Adipocyte (in vitro differentiated cells): ENCODE measurements at places on chromosomes 1 and 21.

DNA sequence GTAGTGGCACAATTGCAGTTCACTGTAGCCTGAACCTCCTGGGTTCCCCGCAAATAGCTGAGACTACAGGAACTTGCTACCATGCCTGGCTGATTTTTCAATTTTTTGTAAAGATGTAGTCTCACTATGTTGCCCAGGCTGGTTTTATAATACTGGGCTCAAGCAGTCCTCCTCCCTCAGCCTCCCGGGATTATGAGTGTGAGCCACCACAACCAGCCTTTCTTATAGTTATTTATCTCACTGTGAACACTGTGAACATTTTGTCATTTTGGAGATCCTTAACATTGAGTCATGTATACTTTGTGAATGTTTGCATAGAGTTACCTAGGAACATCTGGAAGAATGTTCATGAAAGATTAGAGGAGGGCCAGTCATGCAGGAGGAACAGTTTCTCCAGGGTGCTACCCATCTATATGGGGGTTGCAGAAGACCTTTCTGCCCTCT lies 127.1 kb upstream of the CACYBP start:
- DNase-seq: peak; percentile 20

DNA sequence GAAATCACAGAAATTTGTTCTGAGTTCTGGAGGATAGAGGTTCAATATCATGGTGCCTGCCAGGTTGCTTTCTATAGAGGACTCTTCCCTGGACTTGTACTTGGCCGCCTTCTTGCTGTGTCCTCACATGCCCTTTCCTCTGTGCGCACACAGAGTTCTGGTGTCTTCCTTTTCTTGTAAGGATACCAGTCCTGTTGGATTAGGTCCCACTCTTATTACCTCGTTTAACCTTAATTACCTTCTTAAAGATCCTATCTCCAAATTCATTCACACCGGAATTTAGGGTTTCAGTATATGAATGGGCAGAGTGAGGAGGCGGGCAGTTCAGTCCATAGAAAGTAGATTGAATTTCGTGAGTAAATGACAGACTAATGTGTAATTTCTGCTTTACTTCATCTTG lies 413.9 kb downstream of the NCAM2 start:
- no peak for DNase-seq

GRCh38 chr1:236395230-236395946 lies 1.3 kb downstream of the EDARADD start:
- DNase-seq: peak; percentile 71

- no peak for DNase-seq
Measured at GRCh38 chr1:228314658-228315483, 91.8 kb downstream of the TRIM11 start.

- peak; percentile 36 for DNase-seq
Measured at GRCh38 chr1:213138892-213139291, 87.9 kb downstream of the RPS6KC1 start.

DNA sequence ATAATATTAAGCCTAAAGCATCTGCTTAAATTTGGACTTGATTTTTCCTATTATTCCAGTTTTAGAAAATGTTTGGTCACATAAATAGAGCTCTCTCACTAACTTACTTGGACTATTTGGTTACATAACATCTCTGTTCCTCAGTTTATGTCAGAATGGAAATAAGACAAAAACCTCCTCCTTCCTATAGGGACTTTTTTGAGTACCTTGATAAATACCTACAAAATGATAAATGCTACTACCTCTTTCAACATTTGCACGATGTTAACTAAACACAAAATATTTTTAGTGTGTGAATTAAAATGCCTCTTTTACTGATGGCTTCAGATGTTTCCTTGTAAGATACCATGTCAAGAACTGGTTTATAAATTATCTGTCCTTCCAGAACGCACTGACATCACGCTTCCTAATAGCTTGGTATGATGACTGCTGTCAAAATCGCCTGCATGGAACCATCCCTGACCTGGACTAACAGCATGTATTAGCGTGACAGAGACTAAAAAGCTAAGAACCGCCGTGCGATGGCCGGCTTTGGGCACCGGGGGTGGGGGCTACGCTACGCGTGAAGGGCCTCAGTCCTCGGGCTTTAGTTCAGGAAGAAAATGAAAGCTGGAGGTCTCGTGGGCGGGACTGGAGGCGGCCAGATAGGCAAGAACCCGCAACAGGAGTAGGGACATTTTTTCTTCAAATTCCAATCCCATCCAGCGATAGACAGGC lies 133.2 kb upstream of the BARHL2 start:
- DNase-seq: peak; percentile 47

GRCh38 chr1:214124281-214124805 lies 136.6 kb downstream of the PROX1 start:
- DNase-seq: no peak

DNA sequence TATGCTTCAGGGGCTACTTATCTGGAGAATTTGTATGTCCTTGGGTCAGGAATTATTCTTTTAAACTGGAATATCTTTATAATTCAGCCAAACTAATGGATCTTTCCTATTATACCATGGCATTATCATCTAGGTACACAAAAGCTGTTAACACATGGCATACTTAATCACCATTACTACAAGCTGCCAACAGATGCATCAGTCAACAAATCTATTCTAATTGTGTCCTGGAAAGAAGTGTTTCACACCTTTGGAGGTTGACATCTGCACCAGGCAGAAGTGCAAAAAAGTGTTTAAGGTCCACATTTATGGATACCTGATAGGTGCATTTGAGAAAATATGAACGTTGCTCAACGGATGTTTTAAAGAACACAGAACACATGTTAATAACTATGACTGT lies 470.2 kb upstream of the ADGRL2 start:
- no peak for DNase-seq

DNA sequence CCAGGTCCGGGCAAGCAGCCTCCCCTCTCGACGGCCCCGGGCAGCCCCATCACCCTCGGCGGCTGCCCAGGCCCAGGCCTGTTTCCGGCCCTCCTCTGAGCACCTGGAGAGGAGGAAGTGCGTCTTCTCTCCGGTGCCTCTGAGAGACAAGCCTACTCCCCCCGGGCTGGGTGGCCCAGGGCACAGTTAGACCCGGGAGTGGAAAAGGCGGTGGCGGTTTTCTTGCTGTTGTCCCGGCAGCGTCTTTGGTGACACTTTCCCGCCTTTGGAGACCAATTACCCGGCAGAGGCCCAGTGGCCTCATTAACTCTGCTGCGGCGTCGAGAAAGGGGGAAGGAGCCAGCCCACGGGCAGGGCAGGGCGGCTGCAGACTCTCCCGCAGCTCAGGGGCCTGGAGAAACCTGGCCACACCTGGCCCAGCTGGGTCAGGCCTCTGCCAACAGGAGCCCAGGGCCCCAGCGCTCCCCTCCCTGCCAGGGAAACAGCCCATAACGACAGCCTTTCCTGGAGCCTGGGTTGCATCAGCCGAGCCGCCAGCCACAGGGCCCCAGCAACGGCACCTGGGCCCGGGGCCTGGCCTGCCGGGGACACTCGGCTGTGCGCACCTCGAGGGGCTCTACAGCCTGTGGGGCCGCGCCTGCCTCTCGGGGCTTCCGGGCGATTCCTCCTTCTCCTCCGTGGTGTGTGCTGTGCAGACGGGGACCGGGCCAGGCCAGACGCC lies 28.4 kb upstream of the C1orf159 start:
- no peak for DNase-seq

GRCh38 chr21:38494703-38495102 lies 3.6 kb downstream of the ERG start:
- DNase-seq: peak; percentile 20

DNA sequence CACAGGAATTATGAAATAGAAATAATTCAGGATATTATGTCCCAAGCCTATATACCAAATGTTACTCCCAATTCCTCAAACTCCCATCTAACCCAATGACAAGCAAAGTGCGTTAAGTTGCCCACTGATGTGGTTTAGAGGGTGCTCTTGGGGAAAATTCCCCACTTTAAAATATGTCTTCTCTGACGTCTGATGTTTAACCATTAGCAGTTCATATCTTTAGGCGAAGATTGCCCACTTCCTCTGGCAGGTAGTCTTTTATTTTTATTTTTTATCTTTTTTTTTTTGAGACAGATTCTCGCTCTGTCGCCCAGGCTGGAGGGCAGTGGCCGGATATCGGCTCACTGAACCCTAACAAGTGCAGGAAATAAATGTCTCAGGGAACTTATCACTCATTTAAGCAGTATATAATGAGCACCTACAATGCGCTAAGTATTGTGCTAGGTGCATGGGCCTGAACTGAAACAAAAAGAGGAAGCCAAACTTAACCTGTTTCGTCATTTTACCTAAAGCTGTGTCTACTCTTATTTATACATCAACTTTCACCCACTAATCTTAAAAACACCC lies 1.3 kb upstream of the LYST start:
- DNase-seq: no peak

- DNase-seq: no peak
Measured at GRCh38 chr1:47226121-47226838, 5.7 kb downstream of the TAL1 start.

- DNase-seq: peak; percentile 40
Measured at GRCh38 chr1:207888652-207889051, 22.3 kb downstream of the CD34 start.

- peak; percentile 95 for DNase-seq
Measured at GRCh38 chr1:27365372-27366112, 1.2 kb downstream of the MAP3K6 start.

DNA sequence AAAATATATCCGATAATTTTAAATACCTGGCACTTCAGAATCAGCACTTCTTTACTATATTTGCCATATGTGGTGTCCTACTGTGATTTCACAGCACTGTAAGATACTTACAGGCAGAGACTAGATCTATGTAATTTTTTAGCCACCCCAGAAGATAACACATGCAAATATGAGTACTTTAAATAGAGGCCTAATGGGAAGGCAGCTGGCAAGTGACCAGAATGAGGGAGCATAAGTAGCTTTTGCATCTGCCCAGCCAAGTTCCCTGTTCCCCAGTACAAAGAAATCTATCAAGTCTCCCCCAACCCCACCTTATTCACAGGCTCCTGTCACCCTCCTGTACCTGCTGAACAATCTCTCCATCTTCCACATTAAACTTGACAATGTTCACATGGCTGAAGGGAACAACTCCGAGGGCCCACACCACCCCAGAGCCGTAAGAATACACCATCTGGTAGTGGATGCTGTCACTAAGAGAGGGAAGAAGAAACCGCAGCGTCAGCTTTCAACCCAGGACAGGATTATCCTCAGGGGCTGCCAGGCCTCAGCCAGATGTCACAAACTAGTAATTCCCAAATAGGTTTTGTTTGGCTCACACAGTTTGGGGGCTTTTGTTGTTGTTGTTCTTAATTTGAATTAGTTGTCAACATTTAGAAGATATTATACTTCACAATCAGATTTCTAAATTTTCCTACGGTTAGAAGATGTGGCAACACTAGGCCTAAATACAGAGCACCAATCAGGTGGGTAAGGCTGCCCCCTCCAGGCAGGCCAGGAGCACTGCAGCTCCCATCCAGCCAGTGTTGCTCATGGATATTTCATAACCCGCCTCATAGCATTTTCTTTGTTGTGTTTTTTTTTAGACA lies 10.4 kb downstream of the EMC1 start:
- peak; percentile 93 for DNase-seq

DNA sequence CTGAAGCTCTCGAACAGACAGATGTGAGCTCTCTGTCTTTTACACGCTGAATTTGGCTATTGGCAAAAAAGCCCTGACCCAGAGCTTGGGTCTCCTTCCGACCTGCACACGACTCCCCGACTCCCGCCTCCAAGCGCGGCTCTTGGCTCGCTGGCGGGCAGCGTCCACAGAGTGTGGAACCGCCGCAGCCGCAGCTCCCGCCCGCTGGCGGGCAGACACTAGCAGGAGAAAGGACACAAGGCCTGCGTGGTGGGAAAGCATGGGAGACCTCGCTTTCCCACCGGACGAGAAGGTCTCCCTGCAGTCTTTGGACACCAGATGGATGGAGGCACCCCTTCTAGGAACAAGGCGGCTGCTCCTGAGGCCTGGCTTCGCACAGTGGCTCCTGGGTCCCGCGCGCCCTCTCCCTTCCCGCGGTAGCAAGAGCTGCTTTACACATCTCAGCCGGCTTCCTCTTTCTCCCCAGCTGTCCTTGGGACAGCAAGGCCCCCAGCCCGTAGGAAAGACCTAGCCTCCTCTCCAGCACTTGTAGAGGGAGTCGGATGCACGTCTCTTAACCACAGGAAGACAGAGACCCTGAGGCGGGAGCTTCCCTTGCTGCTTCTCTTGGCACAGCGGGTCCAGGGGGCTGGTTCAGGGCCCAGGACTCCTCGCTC lies 92.1 kb downstream of the PRKAB2 start:
- peak; percentile 10 for DNase-seq

DNA sequence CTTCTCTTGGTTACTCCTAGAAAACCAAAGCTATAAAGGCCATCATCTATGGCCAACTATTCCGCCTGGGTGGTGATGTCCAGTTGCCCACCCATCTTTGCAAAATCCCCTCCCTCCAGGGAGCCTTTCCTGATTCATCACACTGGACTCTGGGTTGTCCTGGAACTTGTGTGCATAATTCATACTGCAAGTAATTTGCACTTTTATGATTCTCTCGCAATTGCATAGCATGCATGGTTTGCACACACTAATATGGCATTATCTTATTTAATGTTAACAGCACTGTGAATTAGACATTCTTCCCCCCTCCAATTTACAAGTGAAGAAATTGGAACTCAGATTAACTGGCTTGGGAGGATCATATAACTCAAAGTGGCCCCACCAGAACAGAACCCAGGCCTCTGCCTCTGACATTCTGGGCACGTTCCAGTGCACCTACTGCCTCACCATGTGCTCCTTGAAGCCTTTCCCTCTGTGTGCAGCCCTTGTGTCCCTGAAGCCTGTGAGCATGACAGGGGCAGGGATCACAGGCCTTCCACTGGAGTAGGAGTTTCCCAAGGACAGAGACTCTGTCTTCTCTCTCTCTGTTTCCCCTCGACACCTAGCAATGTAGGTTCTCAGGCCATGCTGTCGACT lies 98.9 kb upstream of the IPO9 start:
- DNase-seq: no peak

DNA sequence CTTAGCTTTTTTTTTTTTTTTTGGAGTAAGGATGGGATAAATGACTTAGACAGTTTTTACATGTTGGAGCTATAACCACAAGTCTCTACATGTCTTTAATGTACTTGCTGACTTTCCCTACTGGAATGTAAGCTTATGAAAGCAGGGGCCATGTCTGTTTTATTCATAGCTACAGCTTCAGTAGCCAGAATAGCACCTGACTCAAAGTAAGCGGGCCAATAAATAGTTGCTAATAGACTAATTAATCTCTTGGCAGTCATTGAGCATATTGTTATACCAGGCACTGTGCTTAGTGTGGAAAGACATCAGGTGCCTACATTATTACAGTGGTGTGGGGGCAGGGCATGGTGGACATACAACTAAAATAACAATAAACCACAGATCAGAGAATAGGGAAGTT lies 84.4 kb upstream of the HOOK1 start:
- DNase-seq: peak; percentile 69

GRCh38 chr1:168966636-168967035 lies 139.9 kb upstream of the ATP1B1 start:
- no peak for DNase-seq

GRCh38 chr21:33428669-33429068 lies 25.5 kb downstream of the IFNGR2 start:
- DNase-seq: peak; percentile 14
